ENCODE measurements at places on chromosomes 1 and 21.

- DNase-seq: no peak
These were observed 143.4 kb downstream of the ZZZ3 start for GRCh38 chr1:77538956-77539518.

DNA sequence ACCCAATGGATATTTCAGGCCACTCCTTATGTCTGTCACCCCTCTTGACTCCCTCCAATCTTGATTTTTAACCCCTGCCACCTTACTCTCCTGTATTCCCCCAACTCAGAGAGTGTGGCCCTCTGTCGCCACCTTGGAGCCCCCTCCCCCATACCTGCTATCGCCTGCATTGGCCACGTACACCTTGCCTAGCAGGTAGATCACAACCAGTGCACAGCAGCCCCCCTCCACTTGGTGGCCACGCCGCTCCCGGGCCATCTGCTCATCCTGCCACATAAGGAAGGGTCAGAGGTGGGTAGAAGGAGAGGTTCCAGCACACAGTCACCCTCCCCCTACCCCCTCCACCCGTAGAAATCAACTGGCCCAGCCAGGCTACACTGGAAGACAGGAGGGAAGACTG lies 2.9 kb downstream of the PPM1J start:
- no peak for DNase-seq

- no peak for DNase-seq
These were observed 41.5 kb downstream of the LRRC3 start for GRCh38 chr21:44496564-44497550.

GRCh38 chr1:155691992-155692528 lies 3.2 kb downstream of the DAP3 start:
- DNase-seq: no peak

GRCh38 chr1:32964461-32965250 lies at the start of gene RNF19B:
Gene RNF19B, minus strand, starts transcription at chr1:32964809. Its CDS starts 124 bp downstream, at chr1:32964685.
- peak; percentile 91 for DNase-seq

DNA sequence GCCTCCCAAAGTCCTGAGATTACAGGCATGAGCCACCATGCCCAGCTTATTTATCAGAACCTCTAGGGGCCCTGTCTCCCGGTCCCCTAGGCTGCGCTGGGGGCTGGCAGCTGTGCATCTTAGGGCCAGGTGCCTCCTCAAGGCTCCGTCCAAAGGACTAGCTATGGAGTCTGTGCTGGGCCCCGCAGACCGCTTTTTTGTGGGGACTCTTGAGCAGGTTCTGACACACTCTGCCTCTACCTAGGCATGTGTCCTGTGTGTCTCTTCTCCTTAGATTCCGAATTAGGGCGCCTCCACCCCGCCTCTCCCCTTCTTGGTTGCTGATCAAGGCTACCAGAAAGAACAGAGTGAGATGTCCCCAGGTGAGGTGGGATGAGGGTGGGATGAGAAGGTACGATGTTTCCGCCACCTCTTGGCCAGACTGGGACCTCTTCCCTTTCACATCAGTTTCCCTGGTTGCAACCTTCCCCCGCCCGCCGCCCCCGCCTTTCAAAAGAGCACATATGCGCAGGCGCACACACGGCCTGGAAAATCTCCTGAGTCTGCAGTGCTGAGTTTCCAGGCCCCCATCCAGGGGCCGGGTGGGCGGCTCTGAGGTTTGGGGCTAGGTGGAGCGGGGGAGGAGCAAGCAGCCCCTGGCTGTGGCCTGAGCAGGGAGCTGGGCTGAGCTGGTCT lies 5.0 kb upstream of the PTPN7 start:
- DNase-seq: peak; percentile 18

DNA sequence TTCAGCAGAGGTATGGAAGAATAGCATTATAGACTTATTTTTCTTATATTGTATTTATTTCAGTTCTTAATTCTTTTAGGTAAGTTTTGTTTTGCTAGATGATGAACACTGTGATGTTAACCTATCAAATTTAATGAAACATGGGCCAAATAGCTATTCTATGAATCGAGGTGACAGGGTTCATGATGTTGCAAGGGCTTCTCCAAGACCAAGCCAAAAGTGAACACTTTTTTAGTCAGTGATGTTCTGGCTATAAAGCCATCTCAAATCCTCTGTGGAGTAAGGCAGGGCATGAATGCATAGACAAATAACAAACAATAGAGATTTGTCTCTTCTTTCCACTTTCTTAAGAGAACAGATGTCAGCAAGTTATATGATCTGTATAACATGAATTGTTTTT lies 26.7 kb downstream of the C1orf146 start:
- DNase-seq: no peak

- DNase-seq: no peak
These were observed 376.3 kb downstream of the KCNH1 start for GRCh38 chr1:210757677-210758076.

DNA sequence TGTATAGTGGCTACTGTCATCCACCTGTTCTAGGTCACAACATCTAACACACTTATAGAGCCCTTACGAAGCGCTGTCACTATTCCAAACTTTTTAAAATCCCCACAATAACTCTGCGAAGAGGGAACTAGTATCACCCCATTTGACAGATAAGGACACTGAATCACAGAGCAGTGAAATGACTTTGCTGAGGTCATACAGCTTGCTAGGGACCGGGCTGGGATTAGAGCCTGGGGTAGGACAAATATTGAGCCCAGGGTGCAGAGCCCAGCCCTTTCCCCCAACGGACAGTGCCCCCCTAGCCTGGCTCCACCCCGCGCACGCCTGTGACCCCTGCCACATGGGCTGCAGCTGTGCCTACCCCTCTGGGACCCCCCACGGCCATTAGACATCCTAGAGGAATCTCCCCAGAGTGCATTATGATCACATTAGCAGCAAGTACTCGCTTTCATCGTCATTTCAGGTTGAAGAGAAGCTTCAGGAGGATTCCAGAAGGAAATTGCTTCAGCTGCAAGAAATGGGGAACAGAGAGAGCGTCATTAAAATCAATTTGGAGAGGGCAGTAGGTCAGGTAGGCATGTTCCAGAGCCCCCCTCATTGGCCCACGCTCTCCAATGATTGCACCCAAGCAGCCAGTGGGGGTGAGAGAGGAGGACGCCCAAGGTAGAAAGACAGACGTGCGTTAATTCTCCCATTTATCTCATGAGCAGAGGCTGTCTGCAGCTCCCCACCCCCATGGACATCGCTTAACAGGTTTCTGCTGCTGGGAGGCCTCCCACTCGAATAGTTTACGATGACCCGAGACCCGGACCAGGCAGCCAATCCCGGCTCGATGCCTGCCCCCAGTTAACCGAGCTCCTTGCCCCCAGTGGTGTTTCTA lies 77.2 kb downstream of the FHAD1 start:
- no peak for DNase-seq

DNA sequence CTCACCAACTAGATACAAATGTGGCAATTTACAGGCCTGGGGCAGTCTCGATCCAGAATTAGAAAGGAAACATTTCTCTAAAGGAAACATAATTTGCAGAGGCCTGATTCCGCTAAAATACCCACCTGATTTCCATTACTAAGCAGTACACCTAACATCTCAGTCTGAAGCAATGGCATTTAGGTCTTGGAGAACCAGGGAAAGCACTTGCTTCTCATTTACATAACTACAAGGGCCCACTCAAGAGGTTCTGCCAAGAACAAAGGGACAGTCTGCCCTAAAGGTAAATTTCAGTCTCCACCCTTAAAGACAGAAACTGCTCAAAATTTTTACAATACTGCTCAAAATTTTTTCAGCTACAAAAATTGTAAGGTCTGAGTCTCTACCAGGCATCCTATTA lies 123.7 kb upstream of the GJB5 start:
- no peak for DNase-seq

GRCh38 chr1:109247401-109248365 lies 1.7 kb upstream of the CELSR2 start:
- no peak for DNase-seq

DNA sequence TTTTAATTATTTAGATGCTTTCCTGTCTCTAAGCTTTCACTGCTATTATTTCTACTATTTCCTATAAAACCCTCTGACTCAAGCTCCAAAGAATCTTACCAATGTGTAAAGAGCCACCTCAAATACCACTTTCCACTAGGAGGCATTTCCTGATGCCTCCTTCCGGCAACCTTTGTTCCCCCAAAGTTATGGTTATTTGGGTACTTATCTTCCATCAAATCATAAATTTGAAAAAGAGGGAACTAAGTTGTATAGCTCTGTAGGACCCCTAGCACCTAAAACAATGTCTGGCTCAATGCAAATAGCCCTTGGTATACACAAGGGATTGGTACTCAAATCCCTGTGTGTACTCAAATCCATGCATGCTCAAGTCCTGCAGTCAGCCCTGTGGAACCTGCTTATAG lies 79.6 kb downstream of the NME7 start:
- no peak for DNase-seq

GRCh38 chr1:209861242-209861641 lies 33.5 kb downstream of the UTP25 start:
- no peak for DNase-seq

- no peak for DNase-seq
These were observed 317.4 kb upstream of the RUNX1 start for GRCh38 chr21:35366394-35367080.

Data from stimulated activated CD4-positive, alpha-beta T cell treated with anti-CD3 and anti-CD28 coated beads, Interleukin-1b, Interleukin-23, amount 100 ng/mL, for 1 hour (primary cell).